Stimulated activated CD4-positive, alpha-beta T cell treated with anti-CD3 and anti-CD28 coated beads, Interleukin-12 subunit alpha, Interleukin-12 subunit beta, amount 100 ng/mL, for 24 hours (primary cell): ENCODE measurements at places on chromosomes 3 and 15.

- DNase-seq: no peak
These were observed 1151.8 kb upstream of the ALCAM start for GRCh38 chr3:104214937-104215336.

GRCh38 chr3:53035825-53036619 is 9.9 kb downstream of the SFMBT1 start:
- no peak for DNase-seq

DNA sequence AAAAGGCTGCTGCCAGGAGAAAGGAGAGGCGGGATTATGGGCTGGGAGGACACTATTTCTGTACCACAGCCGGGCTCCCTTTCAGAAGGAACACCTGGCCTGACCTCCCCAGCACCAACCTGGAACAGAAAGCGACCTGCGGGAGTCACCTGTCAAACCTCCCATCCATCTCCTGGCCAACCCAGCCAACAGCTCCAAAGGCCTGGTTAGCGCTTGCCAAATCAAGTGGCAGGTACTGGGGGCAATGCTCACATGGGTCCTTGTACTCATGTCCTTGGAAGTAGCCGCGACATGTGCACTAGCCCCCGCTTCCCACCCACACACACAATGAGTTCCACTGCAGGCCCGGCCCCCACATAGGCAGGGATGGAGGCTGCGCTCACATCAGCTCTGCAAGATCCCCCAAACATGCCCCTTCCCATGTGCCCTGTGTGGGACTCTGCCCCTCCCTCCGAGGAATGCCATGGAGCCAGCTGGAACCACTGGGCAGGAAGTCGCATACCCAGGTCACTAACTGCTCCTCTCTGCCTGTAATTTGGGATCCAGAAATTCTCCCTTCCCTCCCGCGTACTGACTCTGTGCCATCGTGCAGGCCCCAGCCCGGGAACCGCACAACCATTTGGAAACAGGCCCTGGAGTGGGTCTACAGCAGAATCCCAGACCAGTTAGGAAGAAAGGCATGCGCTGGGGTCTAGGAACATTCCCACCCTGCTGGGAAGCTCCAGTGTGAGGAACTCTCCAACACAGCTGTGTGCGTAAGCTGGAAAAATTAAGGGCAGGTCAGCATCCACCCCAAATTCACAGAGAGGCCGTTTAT is 98.9 kb downstream of the LRIG1 start:
- DNase-seq: no peak

DNA sequence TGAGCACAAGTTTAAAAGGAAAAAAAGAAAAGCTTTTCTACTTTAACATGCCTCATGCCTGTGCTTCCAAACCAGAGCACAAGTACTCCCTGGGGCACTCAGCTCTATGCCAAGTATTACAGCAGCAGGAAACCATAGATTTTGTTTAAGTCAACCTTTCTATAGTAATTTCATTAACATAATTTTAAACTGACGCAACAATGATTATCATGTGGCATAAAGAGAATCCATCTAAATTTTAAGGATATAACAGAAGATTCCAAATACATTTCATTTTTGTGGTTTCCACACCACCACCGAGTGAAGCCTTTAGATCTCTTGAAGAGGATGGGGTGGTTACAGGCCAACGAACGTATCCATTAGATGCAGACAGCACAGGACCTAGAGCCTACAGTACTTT is 112.1 kb downstream of the TNIK start:
- no peak for DNase-seq

GRCh38 chr3:106345353-106346027 is 476.7 kb upstream of the CBLB start:
- no peak for DNase-seq

GRCh38 chr3:119417771-119418512 is 45.5 kb downstream of the TMEM39A start:
- DNase-seq: no peak

DNA sequence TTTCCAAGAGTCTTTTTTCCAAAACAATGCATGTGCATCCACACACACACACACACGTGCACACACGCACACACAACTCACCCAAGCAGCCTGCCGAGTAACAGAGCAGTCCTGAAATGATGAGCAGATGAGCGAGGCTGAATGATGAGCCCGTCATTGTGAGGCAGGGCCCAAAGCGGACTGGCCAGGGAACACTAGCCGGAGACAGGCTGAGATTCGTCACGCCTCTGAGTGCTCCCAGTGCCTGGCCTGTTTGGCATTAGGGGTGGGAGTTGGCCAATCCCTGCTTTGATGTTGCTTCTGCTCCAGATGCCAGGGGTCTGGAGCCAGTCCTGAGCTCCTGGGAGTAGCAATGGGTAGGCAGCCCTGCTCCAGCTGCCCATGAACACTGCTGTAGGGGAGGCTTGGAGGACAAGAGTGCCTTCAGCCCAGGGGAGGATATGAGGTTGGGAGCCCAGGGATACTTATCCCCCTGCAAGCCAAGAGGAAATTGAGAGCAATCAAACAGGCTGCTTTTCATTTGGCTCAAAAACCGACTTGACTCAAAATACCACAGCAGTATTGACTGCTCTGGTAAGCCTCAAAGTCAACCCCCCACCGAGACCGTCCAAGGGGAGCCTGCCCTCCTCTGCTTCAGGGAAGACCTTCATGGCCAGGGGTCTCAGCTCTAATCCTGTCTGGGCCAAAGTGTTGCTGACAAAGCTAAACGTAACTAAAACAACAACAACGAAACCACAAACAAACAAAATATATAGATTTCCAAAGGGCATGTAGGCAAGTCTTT is 22.9 kb downstream of the COLQ start:
- no peak for DNase-seq

DNA sequence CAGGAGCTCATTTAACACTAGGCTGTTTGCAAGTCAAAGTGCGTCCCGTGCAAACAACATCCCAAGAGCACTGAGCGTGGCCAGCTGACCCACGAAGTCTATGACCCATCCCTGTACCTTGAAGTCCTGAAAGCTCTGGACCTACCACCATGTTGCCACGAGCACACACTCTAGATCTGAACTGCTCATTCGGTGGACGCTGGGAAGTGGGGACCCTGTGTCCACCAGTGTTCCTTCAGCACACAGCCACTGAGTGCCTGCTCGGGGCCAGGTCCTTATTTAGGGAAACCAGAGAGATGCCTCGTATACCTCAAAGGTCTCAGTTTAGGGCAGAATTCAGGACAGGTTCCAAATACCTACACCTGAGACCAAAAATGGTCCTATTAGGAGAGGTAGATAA is 236.9 kb downstream of the XXYLT1 start:
- no peak for DNase-seq

- no peak for DNase-seq
These were observed 4.1 kb upstream of the GCSAM start for GRCh38 chr3:112136959-112137693.

DNA sequence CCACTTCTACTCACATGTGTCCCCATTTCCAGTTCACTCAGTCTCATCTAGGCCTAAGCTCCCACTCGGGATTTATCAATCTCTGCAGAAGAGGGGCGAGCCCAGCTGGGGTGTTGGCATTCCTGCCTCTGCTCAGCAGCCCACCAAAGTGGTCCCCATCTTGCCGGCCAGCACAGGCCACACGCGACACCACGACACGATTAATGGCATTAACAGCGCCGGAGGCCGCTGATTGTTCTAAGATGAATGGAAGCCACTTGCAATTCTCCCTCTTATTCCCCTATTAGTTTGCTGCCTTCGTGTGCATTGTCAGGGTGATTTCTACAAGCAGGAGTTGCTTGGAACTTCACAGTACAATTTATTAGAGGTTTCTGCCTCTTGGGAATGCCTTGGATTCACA is 477.3 kb downstream of the SHQ1 start:
- no peak for DNase-seq

DNA sequence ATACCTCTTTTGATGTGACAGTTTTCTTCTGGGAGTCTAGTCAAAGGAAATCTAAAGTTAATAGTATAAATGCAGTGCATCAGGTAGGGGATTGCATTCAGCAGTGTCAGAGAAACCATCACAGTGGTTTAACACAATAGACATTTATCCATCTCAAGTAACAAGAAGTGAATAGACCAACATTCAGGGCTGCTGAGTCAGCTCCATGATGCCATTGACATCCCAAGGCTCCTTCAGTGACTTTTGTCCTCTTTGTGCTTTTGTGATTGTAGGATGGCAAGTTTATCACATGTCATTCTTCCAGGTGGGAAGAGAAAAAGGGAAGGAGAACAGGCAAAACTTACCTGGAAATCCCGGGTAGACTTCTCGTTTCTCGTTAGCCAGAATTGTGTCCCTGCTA is 158.3 kb downstream of the TMEM108 start:
- no peak for DNase-seq

GRCh38 chr15:47804733-47805132 is 87.4 kb downstream of the SEMA6D start:
- no peak for DNase-seq

GRCh38 chr3:66889750-66890494 is 108.2 kb upstream of the KBTBD8 start:
- no peak for DNase-seq

DNA sequence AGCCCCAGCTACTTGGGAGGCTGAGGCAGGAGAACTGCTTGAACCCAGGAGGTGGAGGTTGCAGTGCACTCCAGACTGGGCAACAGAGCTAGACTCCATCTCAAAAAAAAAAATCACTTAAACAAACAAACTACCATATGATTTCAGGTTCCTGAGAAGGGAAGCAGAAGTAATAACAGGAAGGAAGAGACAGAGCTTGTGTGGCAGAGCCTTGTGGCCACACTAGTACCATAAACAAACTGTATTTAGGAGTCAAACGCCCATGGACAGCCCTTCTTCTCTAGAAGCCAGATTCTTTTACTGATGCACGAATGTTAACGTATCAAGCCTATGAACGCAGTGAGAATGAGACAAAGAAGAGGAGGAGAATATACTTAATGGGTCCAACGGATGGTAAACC is 12.0 kb downstream of the MTMR10 start:
- DNase-seq: no peak

GRCh38 chr15:35693886-35694285 is 147.9 kb upstream of the DPH6 start:
- DNase-seq: no peak

GRCh38 chr3:154132777-154133375 is 11.7 kb downstream of the ARHGEF26 start:
- DNase-seq: no peak

- DNase-seq: no peak
These were observed 322.4 kb upstream of the CBLB start for GRCh38 chr3:106191211-106191610.

- no peak for DNase-seq
These were observed 62.3 kb upstream of the CPOX start for GRCh38 chr3:98655666-98656065.
